ENCODE measurements at places on chromosomes 2 and 18.

DNA sequence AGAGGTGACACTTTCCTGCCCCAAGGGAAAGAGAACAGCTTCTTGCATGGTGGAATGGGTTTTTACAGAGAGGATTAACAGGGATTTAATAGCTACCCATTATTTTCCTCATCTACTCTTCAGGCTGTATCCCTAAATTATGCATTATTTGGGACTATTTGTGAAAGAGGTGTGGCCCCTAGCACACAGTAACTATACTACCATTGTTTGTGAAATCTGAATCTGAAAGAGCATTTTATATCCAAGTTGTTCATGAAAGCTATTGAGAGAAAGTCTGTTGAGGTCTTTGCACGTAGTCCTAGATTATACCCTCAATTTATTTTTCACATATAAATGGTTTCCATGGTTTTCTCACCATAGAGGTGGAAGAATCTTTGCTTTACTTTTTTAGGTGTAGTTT is 78.1 kb downstream of the SPTBN1 start:
- DNase-seq = no peak

- no peak for DNase-seq
These were observed 214.1 kb upstream of the PARD3B start for GRCh38 chr2:204331180-204331579.

GRCh38 chr2:134190807-134191203 is 63.1 kb upstream of the MGAT5 start:
- DNase-seq = no peak

- no peak for DNase-seq
These were observed 15.9 kb upstream of the ARMC9 start for GRCh38 chr2:231182513-231182899.

- DNase-seq = peak; percentile 42
These were observed 278.4 kb upstream of the FIGN start for GRCh38 chr2:164014068-164014731.

- DNase-seq = no peak
These were observed 62.5 kb downstream of the GORASP2 start for GRCh38 chr2:170991398-170992182.

DNA sequence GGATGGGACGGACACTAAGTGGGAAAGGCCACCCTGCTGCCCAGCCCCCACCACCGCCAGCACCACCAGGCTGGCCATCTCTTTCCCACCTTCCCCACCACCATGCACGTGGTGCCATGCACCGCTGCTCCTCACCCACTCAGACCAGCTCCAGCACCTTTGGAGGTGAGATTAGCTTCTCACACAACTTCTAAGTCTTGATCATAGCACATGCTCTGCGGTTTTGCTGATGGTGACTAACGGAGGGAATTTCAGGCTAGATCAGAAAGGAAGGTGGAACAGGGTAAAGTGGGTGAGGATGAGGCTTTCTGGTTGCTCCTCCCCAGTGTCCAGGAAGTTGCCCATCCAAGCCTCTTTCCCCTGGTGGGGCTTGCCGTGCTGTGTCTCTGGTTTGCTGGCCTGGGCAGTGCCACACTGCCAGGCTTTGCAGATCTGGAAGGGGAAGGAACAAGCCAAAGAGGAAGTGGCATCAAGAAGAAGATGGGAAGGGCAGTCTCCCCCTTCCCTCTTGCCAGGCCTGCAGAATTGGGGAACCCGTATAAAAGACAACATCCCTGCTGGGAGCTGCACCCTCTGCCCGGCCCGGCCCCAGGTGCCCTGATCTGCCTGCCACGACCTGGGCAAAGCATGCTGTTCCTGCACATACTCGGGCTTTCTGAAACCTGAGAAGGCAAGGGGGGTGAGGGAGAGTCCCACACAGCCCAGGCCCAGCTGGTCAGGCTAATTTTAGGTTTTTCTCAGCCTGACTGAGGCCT is 44.3 kb upstream of the CAB39 start:
- peak; percentile 29 for DNase-seq

DNA sequence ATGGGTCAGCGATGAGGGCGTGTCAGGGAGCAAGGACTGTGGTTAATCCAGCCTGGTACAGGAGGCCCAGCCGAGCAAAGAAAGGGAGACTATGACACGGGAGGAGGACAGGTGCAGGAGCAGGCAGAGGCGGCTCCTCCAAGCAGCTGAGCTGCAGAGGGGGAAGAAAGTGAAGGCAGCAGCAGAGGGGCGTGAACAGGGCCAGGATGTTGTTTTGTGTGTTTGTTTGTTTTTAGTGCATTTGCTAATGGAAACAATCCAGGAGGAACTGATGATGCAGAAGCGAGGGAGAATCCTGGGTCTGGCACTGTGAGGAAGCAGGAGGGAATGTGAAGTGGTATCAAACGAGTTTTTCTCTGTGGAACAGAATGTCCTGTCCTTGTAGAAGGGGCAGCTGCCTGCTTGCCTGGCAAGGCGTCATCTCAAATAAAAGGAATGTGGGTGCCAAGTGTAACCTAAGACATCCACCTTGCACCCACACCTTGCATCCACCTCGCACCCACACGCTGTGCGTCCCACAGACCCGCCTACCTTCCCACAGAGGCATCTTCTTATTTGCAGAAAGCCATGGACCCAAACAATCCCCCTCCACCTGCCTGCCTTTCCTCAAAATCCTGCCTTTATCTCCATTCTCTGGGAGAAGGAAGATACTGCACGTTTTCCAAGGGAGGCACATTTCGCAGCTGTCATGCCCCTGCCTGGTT is 134.8 kb downstream of the SH3BP4 start:
- no peak for DNase-seq

GRCh38 chr18:903701-904100 is 970 bp upstream of the ADCYAP1 start:
- peak; percentile 42 for DNase-seq

DNA sequence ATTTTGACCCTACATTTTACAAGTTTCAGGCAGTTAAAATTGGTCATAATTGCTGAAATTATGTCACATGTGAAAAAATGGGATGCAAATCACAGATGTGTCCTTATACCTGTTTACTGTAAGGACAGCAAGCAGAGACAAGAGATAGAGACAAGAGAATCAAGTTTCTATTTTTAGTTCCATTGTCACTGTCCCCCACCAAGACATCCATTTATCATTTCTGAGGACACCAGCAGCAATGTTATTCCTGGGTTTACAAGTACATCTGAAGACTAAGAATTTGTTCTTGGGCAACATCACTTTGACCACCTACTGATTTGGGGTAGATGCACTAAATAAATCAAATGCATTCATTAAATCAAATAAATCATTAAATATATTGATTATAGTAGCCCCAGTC is 1111.7 kb downstream of the DPP10 start:
- DNase-seq = no peak

DNA sequence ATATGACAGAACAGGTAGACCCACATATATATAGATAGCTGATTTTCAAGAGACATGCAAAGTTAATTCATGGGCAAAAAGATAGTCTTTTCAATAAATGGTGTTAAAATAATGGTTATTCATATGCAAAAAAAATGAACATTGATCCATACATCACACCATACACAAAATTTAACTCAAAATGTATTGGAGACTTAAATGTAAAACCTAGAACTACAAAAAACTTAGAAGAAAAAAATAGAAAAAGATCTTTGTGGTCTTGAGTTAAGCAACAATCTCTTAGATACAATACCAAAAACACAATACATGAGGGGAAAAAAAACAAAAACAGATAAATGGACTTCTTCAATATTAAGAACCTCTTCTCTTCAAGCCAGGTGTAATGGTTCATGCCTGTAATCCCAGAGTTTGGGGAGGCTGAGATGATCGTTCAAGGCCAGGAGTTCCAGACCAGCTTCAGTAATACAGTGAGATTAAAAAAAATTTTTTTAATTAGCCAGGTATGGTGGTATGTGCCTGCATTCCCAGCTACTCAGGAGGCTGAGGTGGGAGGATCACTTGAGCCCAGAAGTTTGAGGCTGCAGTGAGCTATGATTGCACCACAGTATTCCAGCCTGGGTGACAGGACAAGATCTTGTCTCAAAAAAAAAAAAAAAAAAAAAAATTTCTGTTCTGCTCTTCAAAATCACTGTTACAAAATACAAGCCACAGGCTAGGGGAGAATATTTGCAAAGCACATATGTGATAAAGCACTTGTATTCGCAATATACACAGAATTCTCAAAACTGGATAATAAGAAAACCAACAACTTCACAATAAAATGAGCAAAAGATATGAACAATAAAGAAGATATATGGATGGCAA is 32.7 kb upstream of the MYCN start:
- DNase-seq = no peak

- DNase-seq = no peak
These were observed 450.0 kb upstream of the GCFC2 start for GRCh38 chr2:76160670-76161069.

GRCh38 chr18:76859474-76860339 is 37.4 kb downstream of the ZNF236 start:
- no peak for DNase-seq

DNA sequence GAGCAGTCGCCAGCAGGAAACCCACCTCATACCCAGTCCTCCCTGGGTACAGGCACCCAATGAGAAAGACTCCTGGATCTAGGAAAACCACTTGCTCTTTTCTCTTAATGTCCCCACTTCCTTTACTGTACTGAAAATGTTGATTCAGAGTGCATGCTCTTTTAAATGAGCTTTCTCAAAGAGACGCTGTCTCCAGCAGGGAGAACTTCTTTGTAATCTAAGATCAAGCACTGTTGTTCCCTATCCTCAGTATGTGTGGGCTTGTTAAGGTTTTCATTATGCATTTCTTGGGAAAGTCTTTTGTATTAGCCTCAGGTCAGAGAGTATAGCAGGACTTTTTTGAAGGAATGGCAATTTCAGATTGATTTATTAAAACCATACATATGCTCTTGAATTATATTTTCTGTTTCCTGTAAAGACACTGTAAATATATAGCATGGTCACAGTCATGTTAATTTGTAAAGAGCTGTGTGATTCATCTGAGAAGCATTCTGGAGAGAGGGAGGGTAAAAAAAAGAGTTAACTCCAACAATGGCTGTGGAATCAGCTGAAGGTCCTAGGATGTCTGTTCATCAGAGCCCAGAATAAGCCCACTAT is 178.1 kb downstream of the MGAT5 start:
- DNase-seq = no peak

DNA sequence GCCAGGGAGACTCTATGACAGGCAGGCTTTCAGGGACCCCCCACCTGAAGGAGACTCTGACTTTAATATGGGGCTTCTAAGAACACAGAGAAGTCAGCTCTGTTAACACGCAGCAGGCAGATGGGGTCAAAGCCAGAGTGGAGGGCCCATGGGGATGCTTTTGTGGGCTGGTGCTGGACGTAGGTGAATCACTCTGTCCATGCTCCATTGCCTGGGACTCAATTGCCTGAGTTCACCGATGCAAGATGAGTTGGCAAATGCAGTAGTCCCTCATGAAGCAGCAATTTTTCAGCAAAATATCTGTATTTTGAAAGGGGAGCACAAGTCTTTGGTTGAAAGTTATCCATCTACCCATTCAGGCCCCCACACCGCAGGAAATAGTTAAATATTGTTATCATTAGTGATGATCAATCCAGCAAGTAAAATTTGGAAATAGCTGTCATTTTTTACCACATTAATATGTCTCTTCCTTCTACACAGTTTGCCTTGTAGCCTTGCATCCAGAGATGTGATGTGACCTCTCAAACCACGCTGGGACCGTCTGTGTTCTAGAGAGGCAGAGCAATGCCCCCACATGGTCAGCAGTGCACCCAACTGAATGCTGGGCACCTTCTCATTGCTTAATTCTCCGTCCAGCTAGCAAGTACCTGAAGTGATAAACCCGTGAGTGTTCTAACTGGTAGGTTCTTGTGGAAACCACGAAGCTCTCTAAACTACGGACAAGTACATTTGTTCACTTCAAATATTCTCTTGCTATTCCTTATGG is 34.8 kb upstream of the FAM110C start:
- no peak for DNase-seq

GRCh38 chr2:110978756-110979470 is 141.8 kb upstream of the BCL2L11 start:
- no peak for DNase-seq

- no peak for DNase-seq
These were observed 82.9 kb downstream of the NFATC1 start for GRCh38 chr18:79478484-79479115.

GRCh38 chr2:222693837-222694236 is 22.4 kb downstream of the MOGAT1 start:
- DNase-seq = peak; percentile 51

DNA sequence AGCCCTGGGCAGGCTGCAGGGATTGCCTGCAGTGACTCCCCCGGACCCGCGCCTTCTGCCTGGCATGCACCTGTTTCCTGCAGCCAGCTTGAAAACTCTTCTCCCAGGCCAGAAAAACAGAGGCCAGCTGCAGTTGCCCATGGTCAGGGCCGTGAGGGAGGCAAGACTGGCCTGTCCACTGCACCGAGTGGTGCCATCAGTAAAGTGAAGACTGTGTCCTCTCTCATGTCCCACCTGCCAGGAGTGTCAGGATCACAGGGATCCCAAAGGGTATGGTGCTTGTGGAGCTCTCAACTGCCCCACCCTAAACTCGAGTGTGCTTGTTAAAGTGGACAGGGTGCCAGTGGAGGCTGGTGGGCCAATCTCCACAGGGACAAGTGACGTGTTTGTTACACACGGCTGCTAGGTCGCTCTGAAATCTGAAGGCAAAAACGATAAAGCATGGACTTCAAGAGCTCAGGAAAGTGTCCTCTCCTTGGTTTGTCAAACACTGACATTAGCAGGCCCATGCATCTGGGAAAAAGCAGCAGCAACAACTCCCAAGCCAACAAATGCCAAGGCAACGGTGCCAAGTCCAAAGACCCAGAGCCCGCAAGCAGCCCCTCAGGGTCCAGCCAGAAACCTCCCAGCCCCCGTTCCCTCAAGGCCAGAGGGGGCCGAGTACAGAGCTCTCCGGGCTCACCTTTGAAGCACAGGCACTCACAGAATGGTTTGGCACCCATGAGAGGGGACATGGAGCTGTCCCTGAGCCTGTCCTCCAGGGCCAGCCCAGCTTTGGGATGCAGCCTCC is 213.2 kb downstream of the HDAC4 start:
- no peak for DNase-seq

- DNase-seq = peak; percentile 20
These were observed 34.0 kb upstream of the SLC66A3 start for GRCh38 chr2:11121099-11121822.

DNA sequence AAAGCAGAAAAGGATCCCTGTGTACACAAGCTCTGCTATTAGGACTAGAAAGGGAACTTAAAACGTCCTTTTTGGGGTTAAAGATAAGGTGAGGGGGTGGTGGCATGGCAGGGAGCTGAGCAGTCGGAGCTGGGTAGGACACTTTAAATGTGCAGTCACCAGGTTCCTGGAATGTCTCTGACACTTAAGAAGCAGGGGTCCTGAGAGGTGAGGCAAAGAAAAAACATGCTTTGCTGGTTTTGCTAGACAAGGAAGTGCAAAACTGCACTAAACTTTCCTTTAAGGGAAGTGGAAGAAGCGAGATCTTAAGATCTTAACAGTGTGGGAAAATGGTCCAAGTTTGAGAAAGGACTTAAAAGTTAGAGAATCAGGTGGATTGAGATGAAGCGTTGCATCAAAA is 99.5 kb upstream of the MAP3K20 start:
- DNase-seq = no peak

GRCh38 chr18:25459814-25460213 is 107.8 kb upstream of the ZNF521 start:
- DNase-seq = peak; percentile 5
